ENCODE measurements at places on chromosomes 3 and 15.

DNA sequence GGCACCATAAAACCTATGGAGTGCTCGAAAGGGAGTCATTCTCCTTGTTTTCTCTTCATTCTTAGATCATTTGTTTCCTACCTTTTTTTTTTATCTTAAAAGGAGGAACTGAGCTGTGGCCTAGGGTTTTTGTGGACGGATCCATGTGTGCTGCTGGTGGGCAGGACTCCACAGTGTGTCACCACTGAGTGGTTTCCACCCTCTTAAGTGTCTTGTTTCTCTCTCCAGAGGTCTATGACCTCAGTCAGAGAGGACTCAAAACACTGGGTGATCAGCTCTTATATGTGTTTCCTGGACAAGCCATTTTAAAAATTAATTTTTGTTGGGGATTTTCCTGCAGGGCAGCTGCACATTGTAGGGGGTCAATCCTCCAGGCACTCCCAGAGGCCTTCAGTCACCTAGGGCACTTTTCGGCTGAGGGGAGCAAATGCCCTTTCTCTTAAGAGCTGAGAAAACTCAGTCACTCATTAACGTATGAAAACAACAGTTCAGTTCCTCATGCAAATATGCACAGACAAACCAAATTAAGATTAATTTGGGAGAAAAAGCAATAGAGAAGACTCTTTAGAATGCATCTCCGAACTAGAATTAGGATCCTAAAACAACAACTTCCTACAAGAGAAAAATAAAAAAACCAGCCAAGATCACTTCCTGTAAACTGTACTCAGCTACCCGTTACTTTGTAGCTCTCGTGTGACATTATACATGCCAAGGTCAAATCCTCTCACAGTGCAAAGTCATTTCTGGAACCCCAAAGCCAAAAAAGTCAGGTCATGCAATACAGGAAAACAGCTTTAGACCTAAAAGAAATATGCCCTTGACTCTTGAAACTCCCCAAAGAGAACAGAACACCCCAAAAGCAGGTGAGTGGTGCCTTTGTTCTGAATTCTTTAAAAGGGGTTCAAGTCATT is 27.6 kb upstream of the FAM3D start:
- no peak for DNase-seq

- DNase-seq = no peak
These were observed 292.1 kb upstream of the TPM1 start for GRCh38 chr15:62750471-62750870.

DNA sequence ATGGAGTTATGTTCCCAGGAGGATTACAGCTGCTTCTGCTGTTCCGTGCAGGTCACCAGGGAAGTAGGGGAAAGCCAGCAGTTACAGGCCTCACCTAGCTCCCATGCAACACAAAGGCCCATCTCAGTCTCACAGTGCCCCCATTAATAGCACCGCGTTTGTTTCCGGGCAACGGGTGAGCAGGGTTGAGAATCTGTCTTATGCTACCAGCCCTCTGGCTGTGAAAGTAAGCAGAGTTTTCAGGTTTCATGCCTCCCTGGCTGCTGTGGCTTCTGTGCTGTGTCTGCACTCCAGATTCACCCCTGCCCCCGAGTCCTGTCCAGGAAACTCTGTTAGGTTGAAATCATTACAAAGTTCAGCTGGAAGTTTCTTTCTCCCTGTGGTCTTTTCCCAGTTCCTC is 254.4 kb upstream of the GPR149 start:
- DNase-seq = no peak

- DNase-seq = no peak
These were observed 7.6 kb downstream of the SI start for GRCh38 chr3:165070682-165071081.
